ENCODE measurements at places on chromosomes 5 and 9.

GRCh38 chr5:112533362-112533761 is 114.3 kb upstream of the EPB41L4A start:
- no peak for DNase-seq

GRCh38 chr5:14702238-14702839 is 37.8 kb downstream of the OTULIN start:
- no peak for DNase-seq

DNA sequence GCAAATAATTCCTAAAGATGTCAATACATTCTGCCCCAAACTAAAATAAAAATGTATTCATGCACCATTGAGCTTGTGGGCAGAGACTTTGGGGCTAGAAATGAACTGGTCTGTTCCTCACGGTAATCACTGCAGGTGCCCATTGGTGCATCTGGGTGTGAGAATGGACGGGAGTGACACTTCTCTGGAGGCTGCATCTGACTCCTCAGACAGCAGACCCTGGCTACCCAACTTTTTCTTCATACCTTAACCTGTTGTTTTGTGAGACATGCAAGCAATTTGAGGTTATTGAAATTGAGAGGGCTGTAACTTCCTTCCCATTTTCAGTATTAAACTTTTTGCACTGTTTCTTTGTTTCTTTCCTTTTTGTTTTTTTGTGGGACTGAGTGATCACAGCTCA is 333.4 kb downstream of the ICE1 start:
- no peak for DNase-seq

- DNase-seq, result no peak
These were observed 2.0 kb downstream of the CTNNAL1 start for GRCh38 chr9:109011231-109011671.

- no peak for DNase-seq
These were observed 692.5 kb upstream of the ADAMTS16 start for GRCh38 chr5:4447657-4448056.

DNA sequence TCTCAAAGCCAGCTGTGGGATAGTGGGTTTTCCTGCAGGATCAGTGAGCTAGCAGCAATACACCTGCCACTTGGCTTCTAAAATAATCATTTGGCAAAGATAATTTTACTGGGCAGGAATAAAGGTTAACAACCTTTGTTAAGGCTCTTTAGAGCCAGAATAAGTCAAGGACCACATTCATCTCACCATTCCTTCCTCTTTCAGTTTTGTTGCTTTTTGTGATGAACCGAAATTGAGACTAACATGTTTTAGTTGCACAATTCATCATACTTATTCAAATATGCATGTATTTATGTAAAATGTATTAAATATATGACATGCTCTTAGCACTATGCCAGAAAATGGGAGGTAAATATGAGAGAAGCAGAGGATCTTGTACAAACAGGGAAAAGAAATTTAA is 824.4 kb upstream of the TYRP1 start:
- DNase-seq, result no peak

- no peak for DNase-seq
These were observed 513.9 kb upstream of the RGMB start for GRCh38 chr5:98259595-98259994.

GRCh38 chr5:43634621-43635020 is 31.6 kb downstream of the NNT start:
- DNase-seq, result no peak

DNA sequence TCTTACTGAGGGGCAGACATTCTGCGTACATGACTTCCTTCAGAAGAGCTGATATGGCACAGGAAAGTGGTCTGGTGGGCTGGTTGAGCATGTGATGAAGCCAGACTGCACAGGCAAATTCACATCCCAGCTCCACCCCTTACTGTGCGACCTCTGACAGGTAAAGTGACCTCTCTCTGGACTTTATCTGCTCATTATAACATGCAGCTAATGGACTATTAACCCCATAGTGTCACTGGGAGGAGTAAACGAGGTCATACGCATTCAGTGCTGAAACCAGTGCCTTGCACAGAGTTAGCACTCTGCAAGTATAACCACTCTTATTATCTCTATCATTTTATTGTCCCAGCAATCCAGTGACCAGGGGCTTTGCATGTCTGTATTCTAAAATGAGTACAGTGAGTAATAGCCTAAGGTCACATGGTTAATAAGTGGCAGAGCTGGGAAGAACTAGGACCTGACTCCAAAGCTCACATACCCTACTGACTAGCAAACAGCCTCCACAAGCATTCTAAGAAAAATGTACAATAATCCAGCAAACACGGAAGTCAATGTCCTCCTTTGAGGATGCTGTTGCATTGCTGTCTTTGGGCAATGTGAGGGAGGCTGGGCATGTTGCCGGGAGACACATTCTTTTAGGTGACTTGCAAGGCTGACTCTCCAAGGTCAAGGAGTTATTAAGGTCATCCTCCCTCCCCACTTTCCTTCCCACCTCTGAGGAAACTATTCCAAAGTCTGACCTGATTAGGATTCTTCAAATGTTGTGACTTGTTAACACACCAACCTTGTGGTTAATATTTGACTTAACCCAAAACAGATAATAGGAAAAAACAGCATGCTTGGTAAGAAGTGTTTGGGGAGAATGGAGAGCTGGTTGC is 19.0 kb downstream of the GLRX start:
- DNase-seq, result no peak

DNA sequence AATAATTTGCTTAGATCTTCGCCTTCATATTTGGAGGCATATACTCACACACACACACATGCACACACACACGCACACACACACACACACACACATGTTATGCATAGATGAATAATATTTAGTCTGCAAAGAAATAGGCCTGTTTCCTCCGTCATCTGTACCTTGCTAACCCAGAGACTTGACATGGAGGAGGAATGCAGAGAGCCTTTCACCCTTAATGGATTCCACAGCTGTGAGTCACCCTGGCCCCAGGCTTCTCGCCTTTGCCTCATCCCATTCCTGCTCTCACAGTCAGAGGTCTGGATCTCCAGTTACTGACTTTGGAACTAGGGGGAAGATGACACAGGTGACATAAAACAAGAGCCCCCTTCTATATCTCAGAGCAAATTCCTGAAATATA is 29.7 kb downstream of the ZNF462 start:
- no peak for DNase-seq

- no peak for DNase-seq
These were observed 24.5 kb downstream of the LHFPL2 start for GRCh38 chr5:78624011-78624541.
